ENCODE measurements at places on chromosomes 12 and 14.

DNA sequence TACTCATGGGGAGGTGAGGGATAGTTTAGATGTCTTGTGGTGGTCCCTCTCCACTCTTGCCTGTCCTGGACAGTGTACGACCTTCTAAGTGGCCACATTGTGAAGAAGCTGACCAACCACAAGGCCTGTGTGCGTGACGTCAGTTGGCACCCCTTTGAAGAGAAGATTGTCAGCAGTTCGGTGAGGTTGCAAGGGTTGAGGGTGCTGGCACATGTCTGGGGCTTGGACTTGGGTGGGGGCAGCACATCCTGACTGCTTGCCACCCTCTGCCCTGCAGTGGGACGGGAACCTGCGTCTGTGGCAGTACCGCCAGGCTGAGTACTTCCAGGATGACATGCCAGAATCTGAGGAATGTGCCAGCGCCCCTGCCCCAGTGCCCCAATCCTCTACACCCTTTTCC, 7.6 kb upstream of the FITM1 start:
- DNase-seq: no peak

- DNase-seq: peak; percentile 86
Observed at GRCh38 chr14:76863724-76864407, 37.7 kb downstream of the LRRC74A start.

DNA sequence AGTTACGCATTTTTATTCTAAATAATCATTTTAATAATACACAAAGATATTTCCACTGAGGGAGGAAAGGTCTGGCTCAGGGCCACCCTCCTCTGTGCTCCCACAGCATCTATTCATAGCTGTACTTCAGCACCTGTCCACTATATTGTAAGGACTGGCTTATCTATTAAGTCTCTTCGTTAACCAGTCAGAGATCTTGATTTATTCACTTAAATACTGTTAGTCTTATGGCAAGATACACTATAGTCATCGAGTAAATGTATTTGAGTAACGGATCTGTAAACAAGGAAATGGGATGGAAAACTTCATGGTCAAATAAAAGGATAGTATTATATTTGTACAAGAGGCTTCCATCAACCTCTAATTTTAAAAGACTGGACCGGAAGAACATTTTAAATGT, 54.6 kb downstream of the SPTLC2 start:
- no peak for DNase-seq

DNA sequence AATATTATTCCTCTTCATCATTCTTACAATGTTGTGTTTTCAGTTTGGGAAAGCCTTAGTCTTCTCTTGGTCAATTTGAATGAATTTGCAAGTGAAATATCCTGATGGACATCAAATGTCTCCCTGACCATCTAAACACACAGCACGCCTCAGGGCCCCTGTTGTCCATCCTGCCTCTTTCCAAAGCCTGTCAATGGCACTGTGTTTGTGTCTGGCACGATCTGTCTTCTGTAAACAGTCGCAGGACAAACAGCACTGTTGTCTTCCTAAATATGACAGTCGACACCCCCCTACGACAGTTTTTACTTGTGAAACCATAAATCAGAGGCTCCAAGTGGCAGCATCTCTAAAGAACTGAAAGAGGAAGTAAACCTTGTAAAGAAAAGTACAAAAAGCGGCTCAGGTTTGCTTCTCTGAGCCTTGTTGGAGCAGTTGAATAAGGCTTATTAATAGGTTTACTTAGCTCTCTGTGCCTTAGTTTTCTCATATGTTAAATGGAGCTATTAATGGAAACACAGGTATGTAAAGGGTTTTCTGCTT, 285.8 kb downstream of the NRXN3 start:
- DNase-seq: no peak

GRCh38 chr14:105267820-105268548, 19.7 kb downstream of the BTBD6 start:
- no peak for DNase-seq

GRCh38 chr12:79934281-79935020, 446 bp downstream of the PPP1R12A start:
- DNase-seq: peak; percentile 78

- no peak for DNase-seq
Observed at GRCh38 chr12:14390449-14390848, 25.0 kb downstream of the ATF7IP start.

DNA sequence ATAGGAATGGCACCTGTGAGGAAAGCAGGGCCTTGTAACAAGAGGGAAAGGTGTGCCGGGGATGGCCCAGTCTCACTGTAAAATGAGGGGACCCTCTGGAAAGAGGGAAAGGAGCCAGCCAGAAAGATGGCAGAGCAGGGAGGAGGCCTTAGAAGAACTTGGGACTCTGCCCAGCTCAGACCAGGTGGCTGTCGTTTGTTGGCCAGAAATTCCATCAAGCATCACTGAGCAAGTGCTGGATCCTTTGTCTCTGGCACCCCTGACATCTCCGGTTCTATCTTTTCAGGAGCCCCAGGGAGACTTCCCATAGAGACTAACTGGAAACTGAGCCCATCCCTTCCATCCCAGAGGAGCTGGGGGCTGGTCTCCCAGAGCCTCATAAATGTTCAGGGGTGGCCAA, 43.3 kb downstream of the DEGS2 start:
- no peak for DNase-seq

DNA sequence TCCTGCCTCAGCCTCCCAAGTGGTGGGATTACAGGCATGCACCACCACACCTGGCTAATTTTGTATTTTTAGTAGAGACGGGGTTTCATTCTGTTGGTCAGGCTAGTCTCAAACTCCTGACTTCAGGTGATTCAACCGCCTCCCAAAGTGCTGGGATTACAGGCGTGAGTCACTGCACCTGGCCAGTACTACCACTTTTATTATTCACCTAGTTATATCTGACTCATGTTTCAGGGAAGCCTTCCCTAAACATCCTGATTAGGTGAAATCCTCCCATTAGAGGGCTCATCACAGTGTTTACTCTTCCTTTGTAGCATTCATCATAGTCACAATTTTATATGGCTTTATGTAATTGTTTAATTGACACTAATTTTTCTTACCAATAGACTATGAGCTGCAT, 295.3 kb upstream of the SOX5 start:
- no peak for DNase-seq
